ENCODE measurements at places on chromosomes 3 and 15. TPM values are rescaled to one million over a fixed set of nuclear protein-coding genes. Genes with fewer than 3 reads are reported as not detected.

Gene GOLGA8G
- not detected for total RNA-seq

Gene COL6A5
- total RNA-seq: 9.4 TPM

Gene ACKR4
- total RNA-seq: 2.0 TPM

Gene CAND2
- total RNA-seq: 5.9 TPM

GRCh38 chr3:158134363-158134762, 24.5 kb downstream of the RSRC1 start:
- DNase-seq: no peak

- DNase-seq: no peak
Measured at GRCh38 chr15:42149493-42150218, 6.8 kb downstream of the PLA2G4F start.

GRCh38 chr3:143263852-143264513, 144.4 kb downstream of the CHST2 start:
- no peak for DNase-seq

DNA sequence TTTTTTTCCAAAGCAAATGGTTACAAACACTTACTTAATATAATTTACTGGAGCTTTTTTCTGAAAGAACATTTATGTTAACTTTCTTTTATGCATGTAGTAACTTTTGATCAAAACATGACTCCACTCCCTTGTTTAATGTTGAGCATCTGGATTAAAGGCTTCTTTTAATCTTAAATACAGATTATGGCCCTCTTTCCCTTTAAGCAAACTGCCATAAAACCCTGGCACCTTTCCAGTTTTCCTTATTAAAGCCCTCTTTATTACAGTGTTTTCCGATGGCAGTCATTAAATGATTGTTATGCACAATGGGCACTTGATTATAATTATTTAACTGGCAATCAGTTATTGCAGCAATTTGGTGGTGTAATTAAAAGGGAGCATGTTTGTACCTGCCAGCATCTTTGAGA, 167.0 kb downstream of the VGLL4 start:
- peak; percentile 80 for DNase-seq

GRCh38 chr3:30742796-30743619, 136.6 kb downstream of the TGFBR2 start:
- DNase-seq: no peak

DNA sequence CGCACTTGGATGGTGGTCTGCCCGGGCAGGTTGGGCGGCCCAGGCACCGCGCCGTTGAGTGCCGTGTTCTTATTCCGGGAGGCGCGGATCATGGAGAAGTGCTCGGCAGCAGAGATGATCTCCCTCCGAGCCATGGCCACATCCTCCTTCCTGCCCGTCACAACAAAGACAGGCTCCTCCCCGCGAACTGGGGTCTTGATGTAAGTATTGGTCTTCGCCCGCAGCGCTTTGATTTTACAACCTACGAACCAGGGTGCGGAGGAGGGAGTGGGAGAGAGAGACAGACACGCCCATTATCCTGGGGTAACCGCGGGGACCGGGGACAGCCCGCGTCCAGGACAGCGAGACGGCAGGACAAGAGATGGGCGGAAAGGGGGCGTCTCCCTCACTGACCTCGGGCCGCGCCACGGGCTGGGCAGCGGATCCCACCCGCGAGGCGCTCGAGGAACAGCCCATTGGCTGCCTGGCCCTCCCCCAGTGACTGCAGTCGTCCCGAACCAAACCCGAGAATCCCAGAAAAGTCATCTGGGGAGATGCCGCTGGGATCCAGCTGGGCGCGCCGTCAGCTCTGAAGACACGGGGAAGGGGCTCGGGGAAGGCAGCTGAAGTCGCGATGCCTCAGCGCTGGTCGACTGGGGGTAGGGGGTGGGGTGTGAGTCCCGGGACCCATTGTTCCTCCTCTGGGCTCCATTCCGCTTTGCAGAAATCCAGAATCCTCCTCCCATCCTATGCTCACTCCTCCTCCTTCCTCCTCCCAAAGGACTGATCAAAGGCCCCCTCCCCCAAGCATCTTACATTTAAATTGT, 1.2 kb downstream of the MEX3B start:
- DNase-seq: peak; percentile 87

DNA sequence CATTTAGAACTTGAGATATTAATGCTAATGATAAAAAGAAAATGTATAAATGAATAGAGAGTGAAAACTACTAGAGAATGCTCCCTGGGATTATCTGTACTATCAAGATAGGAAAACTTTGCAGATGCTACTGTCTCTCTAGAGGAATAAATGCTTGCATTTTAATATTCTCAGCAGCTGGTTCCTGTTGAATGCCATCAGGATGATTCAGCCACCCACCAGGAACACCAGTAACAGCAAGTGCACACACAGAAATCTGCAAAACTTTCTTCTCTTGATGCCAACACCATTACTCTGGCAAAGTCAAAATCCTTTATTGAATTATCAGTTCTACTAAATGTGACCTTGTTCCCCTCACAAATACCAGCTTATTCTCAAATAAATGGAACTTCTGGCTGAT, 148.4 kb downstream of the TIGIT start:
- DNase-seq: no peak

- DNase-seq: no peak
Measured at GRCh38 chr15:51134416-51135199, 39.9 kb upstream of the TNFAIP8L3 start.
